Stimulated activated CD4-positive, alpha-beta T cell treated with anti-CD3 and anti-CD28 coated beads, Interleukin-12 subunit alpha, Interleukin-12 subunit beta, amount 100 ng/mL, for 4 hours (primary cell): ENCODE measurements at places on chromosomes 16 and 17.

DNA sequence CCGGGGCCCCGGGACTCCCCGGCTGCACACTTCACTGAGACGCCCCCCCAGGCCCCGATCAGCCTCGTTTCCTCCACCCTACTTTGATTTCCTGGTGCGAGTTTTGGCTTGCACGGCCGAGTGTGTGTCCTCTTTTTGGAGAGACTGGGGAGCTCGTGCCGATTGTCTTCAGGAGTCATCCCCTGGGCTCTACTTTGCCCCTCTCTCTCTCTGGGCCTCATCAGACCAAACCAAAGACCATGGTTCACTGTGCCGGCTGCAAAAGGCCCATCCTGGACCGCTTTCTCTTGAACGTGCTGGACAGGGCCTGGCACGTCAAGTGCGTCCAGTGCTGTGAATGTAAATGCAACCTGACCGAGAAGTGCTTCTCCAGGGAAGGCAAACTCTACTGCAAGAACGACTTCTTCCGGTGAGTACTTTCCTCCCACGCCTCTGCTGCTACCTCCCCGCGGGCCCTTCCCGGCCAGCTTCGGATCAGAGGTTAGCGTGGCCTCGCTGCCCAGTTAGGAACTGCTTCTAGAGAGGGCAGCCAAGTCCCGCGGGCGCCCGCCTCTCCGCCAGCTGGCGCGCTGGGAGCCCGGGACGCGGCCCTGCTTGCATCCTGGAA is 787 bp downstream of the LHX1 start:
- DNase-seq = no peak

GRCh38 chr16:9843424-9844018 is 338.7 kb downstream of the GRIN2A start:
- DNase-seq = no peak

DNA sequence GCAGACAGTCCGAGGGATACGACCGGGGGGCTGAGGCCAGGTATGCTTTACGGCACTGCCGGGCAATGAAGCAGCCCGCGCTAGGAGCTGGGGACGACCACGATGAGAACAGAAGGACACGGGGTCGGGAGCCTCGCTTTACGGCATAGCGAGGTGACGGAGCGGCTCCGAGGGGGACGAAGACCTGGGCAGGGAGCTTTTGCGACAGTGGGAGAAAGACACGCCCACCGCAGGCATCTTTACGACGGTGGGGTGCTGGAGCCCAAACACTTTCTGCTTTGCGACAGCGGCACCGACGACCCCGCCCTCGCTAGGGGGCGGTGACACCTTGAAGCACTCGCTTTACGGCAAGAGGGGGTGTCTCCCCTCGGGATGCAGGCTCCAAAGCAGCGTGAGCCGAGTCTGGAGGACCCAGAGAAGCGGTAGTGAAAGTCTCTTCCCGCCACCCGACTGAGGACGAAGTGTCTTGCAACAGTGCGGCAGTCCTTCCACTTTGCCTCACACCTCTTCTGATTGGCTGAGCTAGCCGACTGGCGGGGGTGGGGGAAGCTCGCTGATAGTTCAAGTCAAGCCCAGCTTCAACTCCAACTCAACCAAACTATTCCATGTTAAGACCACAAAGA is 350 bp upstream of the NEURL4 start:
- peak; percentile 91 for DNase-seq

GRCh38 chr17:74417178-74418045 is 14.5 kb upstream of the GPRC5C start:
- DNase-seq = no peak

DNA sequence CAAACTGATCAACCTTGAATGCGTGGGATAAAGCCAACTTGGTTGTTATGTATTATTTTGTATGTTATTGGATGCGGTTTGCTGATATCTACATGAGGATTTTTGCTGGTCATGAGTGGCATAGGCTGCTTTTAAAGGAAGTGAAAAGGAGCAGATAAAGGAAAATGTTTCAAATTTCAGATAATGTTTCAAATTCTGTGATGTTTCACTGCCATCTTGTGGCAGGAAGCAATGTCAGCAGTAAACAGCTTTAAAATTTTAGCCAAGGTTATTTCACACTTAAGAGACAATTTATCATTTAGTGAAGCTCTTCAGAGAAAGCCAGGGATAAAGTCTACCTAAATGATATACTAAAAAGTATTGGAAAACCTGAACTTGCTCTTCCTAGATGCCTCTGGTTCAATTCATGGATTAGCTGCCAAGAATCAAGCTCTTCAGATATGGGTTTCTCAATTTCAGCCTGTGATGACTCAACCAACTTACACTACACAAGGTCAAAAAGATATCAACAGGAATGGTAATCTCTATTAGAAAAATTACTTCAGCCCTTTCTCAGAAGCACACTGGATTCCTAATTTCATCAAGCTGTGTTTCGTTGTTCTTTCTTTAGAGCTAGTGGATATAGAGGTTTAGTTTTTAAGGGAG is 136.0 kb upstream of the C17orf78 start:
- DNase-seq = no peak
